ENCODE measurements at places on chromosomes 1 and 21. TPM values are rescaled to one million over a fixed set of nuclear protein-coding genes. Genes with fewer than 3 reads are reported as not detected.

DNA sequence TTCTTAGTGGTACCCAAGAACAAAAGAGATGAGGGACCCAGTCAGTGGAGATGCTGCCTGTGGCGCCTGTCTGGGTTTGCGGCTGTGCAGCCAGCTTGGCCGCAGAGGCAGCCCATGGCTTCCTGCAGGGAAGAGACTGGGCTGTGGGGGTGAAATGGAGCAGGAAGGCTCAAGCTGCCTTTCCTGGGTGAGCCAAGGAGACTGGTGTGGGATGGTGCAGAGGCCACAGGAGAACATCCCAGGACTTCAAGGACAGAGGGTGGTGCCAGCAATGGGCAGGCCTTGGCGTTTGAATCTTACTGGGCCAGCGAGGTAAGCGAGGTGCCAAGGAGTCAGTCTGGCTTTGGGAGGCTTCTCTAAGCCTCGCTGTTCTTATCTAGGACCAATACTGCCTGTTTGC is 26.4 kb downstream of the KCNA10 start:
- DNase-seq, result no peak

DNA sequence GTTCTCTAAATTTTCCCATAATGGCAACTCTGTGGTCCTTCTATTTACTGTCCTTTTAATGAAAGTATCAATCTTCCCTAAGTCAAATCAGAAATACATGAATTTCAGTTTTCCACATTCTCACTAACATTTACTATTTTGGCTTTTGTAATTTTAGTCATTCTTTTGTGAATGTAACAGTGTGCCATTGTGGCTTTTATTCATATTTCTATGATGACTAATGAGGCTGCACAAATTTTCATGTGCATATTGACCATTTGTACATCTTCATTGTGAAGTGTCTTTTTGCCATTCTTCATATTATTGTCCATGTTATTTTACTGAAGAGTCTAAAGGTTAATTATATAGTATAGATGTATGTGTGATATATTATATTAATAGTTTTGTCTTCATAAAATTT is 431.0 kb upstream of the BRINP3 start:
- peak; percentile 11 for DNase-seq

DNA sequence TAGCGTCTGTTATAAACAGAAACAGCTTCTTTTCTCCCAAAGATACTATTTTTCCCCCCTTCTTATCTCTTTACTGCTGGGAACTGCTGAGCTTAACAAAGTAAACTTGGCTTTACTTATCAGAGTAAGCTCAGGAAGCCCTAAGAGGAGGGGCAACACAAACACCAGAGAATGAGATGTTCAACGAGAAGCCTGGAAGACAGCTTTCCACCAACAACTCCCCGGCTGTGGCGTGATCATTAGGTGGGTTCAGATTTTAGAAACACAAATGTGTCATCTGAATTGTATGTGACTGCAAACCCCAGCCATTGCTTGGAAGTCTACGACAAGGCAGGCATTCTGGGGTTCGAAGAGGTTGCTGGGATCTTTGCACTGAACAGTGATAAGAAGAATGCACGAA is 181.2 kb upstream of the ESRRG start:
- no peak for DNase-seq

FCMR gene
- 3.5 TPM for total RNA-seq

CCDC27 gene
- not detected for total RNA-seq

DNA sequence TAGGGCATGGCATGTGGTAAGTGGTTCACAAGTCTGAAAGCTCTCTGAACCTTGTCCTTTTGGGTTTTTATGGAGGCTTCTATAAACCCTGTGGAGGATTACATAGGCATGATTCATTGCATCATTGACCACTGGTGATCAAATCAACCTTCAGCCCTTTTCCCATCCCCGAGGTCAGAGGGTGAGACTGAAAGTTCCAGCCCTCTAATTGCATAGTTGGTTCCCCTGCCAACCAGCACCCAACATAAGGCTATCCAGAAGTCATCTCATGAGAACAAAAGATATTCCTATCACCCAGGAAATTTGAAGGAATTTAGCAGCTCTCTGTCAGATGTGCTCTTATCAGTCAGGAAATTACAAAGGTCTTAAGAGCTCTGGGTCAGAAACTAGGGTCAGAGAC is 89.5 kb upstream of the ARTN start:
- no peak for DNase-seq

SCNM1 gene
- total RNA-seq, result 48.1 TPM

GRCh38 chr21:38220270-38220737 is 36.5 kb upstream of the KCNJ15 start:
- no peak for DNase-seq

DNA sequence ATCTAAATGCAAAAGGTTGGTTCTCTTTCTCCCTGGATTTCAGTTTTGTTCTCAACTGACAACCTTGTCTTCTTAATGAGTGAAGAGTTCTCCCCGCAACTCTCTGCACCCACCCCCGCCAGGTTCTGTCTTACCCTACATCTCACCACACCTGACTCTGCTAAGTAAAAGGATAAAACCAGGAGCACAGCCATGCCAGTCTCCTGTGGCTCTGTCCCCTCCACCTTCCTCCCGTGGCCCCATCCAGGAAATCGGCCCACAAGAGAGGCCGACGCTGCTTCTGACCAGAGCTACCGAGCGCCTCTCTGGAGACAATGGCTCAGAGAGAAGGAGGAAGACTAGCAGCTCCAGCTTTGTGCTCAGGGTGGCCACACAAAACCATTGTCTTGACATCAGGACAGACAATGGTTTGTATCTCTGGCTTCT is 72.2 kb downstream of the PLEKHA6 start:
- DNase-seq, result no peak

SLAMF7 gene
- total RNA-seq, result 4.7 TPM

- DNase-seq, result no peak
These were observed 43.0 kb downstream of the EVA1C start for GRCh38 chr21:32455548-32455947.

COL11A1 gene
- 0.71 TPM for total RNA-seq

MFAP2 gene
- 53.4 TPM for total RNA-seq

- DNase-seq, result no peak
These were observed 152.0 kb downstream of the KIF26B start for GRCh38 chr1:245306628-245307410.

PADI3 gene
- total RNA-seq, result 5.7 TPM

Data from foreskin keratinocyte (primary cell).